ENCODE measurements at places on chromosomes 6 and 20. TPM values are rescaled to one million over a fixed set of nuclear protein-coding genes. Genes with fewer than 3 reads are reported as not detected.

The KIF6 gene
- 0.50 TPM for total RNA-seq

The PGM3 gene
- total RNA-seq, result 35.1 TPM

The PBOV1 gene
- not detected for total RNA-seq

The SEL1L2 gene
- total RNA-seq, result not detected

The NKX2-2 gene
- not detected for total RNA-seq

The LY6G6D gene
- not detected for total RNA-seq
